ENCODE measurements at places on chromosomes 4 and X. TPM values are rescaled to one million over a fixed set of nuclear protein-coding genes. Genes with fewer than 3 reads are reported as not detected.

DNA sequence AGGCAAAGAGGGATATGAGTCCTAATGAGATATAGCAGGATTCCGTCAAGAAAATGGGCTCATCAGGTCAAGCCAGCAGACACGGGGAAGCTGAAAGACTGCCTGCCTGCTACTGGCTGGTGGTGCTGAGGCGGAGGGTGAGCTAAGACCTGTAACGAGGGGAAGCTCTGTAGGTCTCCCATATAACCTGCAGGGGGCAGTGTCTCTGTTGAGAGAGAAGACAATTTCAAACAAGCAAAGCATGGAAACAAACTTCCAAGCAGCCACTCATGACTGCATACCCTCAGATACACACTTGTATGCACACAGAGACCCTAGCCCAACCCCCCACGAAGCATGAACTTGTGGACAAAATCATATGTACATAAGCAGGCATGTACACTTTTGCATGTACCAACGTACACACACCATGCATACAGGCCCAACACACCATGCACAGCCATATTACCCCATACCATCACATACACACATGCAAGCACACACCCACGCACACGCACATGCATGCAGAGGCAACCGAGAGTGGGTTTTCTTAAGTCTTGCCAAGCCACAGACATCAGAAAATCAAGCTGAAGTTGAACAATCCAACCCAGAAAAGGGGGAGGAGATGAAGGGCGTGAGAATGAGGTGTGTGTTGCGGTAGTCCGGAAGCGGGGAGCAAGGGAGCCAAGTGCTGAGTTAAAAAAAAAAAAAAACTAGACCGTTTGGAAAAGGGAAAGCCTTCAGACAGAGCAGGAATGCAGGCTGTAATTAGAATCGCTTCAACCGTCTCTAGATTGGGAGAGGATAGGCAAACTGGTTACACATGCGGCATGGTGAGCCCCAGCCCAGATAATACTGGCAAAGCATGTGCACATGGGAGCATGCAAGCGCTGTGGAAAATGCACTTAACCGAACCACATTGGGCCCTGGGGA, 71.0 kb downstream of the PJA1 start:
- no peaks in the 10 kb centered on the region for H3K27me3 ChIP-seq
- no peak overlapping the region for H3K27ac ChIP-seq
- no peak overlapping the region for H3K4me3 ChIP-seq

- H3K27ac ChIP-seq = no peak overlapping the region
- H3K4me3 ChIP-seq = no peak overlapping the region
Measured at GRCh38 chrX:2479420-2479780, 21.4 kb downstream of the DHRSX start.

DNA sequence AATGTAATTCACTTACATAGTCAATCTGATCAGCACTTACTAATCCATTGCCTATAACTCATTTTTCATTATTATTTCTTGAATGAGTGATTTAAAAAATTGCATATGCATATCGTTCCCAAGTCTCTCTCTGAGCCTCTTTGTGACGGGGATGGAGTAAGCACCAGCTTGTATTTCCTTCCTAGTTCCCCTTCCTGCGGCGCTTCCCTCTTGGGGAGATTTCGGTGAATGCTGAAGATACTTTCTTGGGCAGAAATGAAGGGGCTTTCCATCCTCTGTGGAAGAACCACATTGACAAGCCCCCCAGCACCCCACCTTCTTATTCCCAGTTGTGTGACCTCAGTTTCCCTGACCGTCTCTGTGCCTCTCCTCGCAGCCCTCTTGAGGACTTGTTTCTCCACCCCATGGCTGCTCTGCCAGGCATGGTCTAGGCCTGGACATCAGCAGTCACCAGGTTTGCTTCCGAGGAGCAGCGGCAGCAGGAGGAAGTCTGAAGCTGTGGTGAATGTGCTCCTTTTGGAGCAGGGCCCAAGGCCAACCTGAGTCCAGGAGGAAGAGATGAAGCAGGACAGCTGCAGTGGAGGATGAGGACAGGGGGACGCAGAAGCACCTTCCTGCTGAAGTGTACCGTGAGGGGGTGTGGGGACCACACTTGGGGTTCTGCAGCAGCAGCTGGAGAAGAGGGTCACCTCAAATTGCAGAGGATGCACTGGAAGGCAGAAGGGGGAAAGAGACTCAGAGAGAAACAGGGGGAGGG, 124.9 kb downstream of the IRF2 start:
- no peak overlapping the region for H3K4me3 ChIP-seq
- no peaks in the 10 kb centered on the region for H3K36me3 ChIP-seq
- DNase-seq = no peak
- no peaks in the 10 kb centered on the region for H3K27me3 ChIP-seq

GRCh38 chrX:10240918-10241317, 84.1 kb downstream of the CLCN4 start:
- no peaks in the 10 kb centered on the region for H3K36me3 ChIP-seq
- H3K27ac ChIP-seq = no peak overlapping the region
- no peak overlapping the region for H3K4me3 ChIP-seq
- DNase-seq = no peak
- H3K4me1 ChIP-seq = no peaks in the 10 kb centered on the region

MAGEA9 gene
- total RNA-seq = not detected

GRCh38 chr4:25223802-25224375, 9.9 kb upstream of the PI4K2B start:
- no peaks in the 10 kb centered on the region for H3K27me3 ChIP-seq
- no peaks in the 10 kb centered on the region for H3K4me1 ChIP-seq
- no peak overlapping the region for H3K27ac ChIP-seq
- DNase-seq = no peak
- no peak overlapping the region for H3K4me3 ChIP-seq
- peaks cover 55% of the 10 kb centered on the region for H3K36me3 ChIP-seq

- H3K36me3 ChIP-seq = no peaks in the 10 kb centered on the region
- no peak overlapping the region for H3K4me3 ChIP-seq
- H3K27me3 ChIP-seq = peaks cover 11% of the 10 kb centered on the region
- H3K27ac ChIP-seq = no peak overlapping the region
- no peak for DNase-seq
Measured at GRCh38 chr4:5995901-5996623, 22.2 kb downstream of the C4orf50 start.

DNA sequence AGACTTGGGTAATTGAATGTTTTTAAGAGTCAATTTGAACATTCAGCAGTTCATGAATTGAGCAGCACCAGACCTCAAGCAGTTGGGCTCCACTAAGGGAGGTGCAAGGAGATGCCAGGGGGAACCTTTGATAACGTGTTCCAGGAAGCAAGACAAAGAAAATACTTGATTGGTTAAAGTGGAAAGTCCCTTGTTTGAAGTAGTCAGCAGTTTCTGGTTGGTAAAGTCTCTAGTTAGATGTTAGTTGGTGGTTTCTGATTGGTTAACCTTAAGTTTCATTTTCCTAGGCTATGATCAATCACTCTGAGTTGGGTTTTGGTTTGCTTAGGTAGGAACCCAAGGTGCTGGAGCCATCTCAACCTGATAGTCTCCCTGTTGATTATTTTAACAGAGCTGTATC, 4.0 kb downstream of the HERC6 start:
- peak; percentile 43 for DNase-seq
- peaks cover 20% of the 10 kb centered on the region for H3K36me3 ChIP-seq
- H3K4me3 ChIP-seq = peak overlapping the region; percentile 50
- H3K27me3 ChIP-seq = no peaks in the 10 kb centered on the region
- H3K4me1 ChIP-seq = peaks cover 36% of the 10 kb centered on the region

DNA sequence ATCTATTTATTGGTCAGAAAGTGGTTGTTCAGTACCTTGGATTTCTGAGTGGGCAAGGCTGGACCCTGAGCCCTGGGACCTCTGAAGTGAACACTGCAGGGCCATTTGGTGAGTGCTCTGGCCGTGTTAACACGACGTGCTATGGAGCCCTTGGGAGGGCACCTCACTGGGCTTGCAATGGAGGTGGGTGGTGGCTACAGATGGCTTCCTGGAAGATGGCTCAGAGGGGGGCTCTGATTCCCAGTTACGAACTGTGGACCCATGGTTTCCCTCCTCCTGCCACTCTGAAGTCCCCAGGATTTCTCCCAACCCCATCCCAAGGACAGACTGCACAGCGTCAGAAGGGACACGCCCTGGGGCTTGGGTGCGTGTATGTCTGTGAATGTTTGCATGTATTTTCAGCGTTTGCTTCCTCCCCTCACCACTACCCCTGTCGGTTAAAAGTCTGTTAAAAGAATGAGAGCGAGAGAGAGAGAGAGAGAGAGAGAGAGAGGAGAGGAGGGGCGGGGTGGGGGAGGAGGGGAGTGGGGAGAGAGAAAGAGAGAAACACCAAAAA, 3.7 kb upstream of the RHOH start:
- peaks cover 65% of the 10 kb centered on the region for H3K4me1 ChIP-seq
- peaks cover 12% of the 10 kb centered on the region for H3K36me3 ChIP-seq
- DNase-seq = peak; percentile 29

- H3K4me3 ChIP-seq = no peak overlapping the region
- no peak overlapping the region for H3K27ac ChIP-seq
- H3K27me3 ChIP-seq = no peaks in the 10 kb centered on the region
- no peaks in the 10 kb centered on the region for H3K4me1 ChIP-seq
- no peaks in the 10 kb centered on the region for H3K36me3 ChIP-seq
- DNase-seq = no peak
Measured at GRCh38 chr4:33722800-33723516, 2521.4 kb downstream of the ARAP2 start.

- no peak for DNase-seq
- peak overlapping the region; percentile 35 for H3K27ac ChIP-seq
- H3K4me3 ChIP-seq = no peak overlapping the region
- peaks cover 11% of the 10 kb centered on the region for H3K4me1 ChIP-seq
- H3K36me3 ChIP-seq = peaks cover 6% of the 10 kb centered on the region
- no peaks in the 10 kb centered on the region for H3K27me3 ChIP-seq
Measured at GRCh38 chrX:155231163-155231562, 14.9 kb downstream of the VBP1 start.

DNA sequence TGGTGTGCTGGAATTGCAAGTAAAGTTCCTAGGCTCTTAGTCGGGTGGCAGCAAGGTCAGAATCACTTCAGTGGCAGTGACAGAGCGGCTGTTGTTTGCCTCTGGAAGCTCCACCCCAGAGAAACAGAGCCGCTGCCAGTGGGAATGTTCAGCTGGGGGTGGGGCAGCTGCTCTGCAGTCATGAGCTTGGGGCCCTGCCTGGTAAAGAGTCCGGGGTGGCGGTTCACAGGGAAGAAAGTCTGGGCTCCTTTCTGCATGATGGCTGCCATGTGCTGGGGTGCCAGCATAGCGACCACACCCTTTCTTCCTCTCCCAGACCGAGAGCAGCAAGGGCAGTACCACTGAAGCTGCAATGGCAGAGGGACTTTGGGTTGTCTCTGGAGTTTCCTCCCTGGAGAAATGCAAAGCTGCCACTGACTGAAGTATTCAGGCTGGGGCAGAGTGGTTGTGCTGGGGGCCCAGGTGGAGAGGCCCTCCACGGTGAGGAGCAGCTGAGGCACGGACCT, 108.8 kb upstream of the CENPE start:
- DNase-seq = no peak
- H3K36me3 ChIP-seq = no peaks in the 10 kb centered on the region
- H3K27ac ChIP-seq = no peak overlapping the region
- no peak overlapping the region for H3K4me3 ChIP-seq
- H3K4me1 ChIP-seq = no peaks in the 10 kb centered on the region

CACNA1F gene
- total RNA-seq = 0.72 TPM

DNA sequence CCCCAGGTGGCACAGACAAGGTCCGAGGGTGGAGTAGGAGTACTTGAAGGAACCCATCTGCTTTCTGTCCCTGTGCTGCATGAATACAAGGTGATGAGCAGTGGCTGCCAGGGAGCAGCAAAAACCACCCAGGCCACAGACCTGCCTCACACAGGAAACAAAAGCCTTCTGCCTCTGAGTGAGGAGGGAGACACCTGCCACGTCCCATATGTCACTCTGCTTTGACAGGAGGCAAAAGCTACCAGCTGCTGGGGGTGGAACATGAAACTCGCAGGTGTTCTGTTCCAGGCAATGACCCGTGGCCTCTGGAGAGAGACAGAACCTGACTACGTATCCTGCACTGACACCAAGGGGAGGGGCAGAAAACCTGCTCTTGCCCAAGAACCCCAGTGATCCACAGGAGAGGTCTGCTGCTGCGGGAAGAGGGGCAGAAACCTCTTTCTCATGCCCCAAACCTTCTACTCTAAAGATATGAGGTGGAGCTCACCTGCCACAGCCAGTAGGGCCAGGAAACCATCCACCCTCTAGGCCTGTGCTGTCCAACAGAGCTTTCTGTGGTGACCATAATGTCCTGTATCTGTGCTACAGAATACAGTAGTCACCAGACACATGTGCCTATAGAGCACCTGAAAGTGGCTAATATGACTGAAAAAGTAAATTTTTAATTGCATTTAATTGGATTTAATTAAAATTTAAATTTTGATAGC, 172.9 kb downstream of the PRDM5 start:
- DNase-seq = no peak
- H3K27ac ChIP-seq = no peak overlapping the region
- peaks cover 13% of the 10 kb centered on the region for H3K36me3 ChIP-seq
- H3K4me3 ChIP-seq = no peak overlapping the region
- no peaks in the 10 kb centered on the region for H3K27me3 ChIP-seq

- H3K27ac ChIP-seq = no peak overlapping the region
- no peak overlapping the region for H3K4me3 ChIP-seq
- H3K36me3 ChIP-seq = no peaks in the 10 kb centered on the region
- H3K27me3 ChIP-seq = no peaks in the 10 kb centered on the region
- DNase-seq = no peak
Measured at GRCh38 chr4:178595500-178596138, 1153.4 kb upstream of the AGA start.

GABRA4 gene
- not detected for total RNA-seq

CCSER1 gene
- 0.42 TPM for total RNA-seq

GRCh38 chr4:27616166-27616565, 755.5 kb downstream of the STIM2 start:
- H3K27me3 ChIP-seq = no peaks in the 10 kb centered on the region
- no peaks in the 10 kb centered on the region for H3K4me1 ChIP-seq
- no peak overlapping the region for H3K27ac ChIP-seq
- no peaks in the 10 kb centered on the region for H3K36me3 ChIP-seq

CT45A10 gene
- total RNA-seq = not detected

Measured in activated naive CD8-positive, alpha-beta T cell treated with anti-CD3 and anti-CD28 coated beads for 36 hours (primary cell).